NCI-H1436 treated with DMSO at 0.1 percent for 48 hours (cell line): ENCODE measurements at places on chromosomes 12 and 14.

DNA sequence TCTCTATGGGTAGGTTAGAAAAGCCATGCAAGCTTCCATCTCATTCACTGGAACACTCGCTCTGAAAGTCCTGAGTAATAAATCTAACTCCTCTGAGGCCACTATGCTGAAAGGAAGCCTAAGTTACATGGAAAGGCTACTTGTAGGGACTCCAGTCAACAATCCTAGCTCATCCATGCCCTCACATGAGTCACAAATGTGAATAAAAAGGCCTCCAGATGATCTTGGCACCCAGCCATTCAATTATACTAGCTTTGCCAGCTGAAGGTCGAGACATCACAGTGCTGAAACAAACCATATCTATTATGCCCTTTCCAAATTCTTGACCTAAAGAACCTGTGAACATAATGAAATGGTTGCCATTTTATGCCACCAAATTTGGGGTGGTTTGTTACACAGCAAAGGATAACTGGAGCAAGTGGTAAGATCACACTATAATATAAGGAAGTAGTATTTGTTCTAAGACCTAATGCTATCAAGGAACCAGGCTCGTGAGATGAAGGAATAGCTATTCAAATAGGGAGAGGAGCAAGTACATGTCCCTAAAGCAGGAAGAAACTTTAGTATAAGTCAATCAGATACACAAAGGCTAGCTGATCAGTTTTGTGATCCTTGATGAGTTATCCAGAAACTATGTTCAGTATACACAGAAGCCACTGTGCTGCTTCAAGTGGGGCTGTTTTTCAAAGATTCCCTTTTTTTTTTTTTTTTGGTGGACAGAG is 142.1 kb downstream of the MED13L start:
- DNase-seq = no peak

- no peak for DNase-seq
Measured at GRCh38 chr12:48901278-48901677, 24.0 kb downstream of the FKBP11 start.

DNA sequence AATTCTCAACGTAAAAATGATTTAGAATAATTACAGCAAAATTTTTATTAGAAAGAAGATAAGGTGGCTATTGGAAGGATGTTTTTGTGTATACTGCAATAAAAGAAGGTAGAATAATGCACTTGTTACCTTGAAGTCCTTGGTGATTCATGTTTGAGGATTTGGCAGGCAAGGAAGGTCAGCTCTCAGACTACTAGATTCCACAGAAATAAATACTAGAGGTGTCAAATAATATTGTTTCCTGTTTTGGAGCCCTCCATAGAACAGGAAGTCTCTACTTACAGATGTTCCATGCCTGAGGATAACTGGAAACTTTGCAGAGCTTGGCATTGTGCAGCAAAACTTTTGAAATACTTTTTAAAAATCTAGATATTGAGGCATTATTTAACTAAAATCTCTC is 284.3 kb upstream of the SYT1 start:
- DNase-seq = no peak

DNA sequence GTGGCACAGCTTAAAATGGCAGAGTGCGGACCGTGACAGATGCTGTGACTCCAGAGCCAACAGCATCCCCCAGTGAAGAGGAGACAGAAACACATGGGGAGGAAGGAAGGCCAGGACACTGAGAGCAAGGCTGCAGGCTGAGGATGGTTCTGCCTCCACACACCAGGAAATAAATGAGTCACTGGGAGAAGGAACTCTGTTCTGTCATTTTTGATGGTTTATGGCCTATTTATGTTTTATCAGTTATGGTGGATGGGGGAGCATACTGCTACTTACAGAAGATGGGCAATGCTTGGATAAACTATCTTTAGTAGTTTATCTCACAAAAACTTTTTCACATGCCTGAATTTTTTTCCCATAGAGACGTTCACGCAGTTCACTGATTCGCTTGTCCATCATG is 33.8 kb downstream of the ZFYVE21 start:
- no peak for DNase-seq

DNA sequence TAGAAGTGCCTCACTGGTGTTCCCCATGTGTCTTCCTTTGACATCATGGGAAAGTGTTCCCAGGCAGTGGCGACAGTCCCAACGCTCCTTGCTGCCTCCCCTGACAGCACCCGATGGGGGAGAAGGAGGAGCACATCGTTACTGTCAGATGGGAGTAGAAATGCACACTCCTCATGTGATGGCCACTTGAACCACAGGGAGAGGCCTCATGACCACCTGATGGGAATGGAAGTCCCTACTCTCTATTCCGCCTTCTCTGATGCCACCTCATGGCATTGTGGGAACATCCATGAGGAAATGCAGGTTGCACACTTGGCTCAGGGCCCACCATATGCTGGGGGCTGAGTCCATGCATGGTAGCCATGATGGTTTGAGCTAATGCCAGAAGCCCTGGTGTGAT is 14.3 kb upstream of the CORO1C start:
- no peak for DNase-seq

DNA sequence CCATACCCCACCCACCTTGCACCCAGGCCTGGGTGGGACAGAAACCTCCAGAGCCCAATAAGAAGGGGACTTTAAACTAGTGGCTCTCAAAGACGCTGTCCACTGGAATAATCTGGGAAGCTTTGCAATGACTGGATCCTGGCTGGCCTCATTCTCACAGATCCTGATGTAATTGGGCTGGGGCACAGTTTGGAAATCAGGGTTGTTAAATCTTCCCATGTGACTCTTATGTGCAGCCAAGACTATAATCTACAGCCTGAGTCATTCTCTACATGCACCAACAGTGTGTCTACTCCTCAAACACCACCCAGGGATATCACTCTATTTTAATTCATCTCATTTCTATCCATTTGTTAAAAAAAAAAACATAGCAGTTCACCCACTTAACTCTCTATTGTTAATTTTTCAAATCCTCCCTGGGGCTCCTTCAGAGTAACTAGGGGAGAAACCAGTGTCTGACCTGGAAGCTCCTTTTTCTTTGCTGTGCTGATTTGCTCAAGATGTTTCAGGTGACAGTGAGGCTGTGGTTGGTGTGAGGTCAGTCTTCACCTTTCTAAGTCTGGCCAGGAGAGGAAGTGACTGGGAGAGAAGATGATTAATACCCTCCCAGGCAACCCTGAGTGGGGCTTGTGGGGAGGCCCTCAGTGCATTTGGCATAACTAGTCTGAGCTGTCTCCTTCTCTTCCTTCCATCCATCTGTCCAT is 211.6 kb upstream of the SFSWAP start:
- DNase-seq = no peak

- DNase-seq = no peak
Measured at GRCh38 chr14:22448035-22448904, 140.8 kb downstream of the DAD1 start.

- DNase-seq = no peak
Measured at GRCh38 chr14:65222440-65222858, 120.1 kb upstream of the MAX start.

- DNase-seq = no peak
Measured at GRCh38 chr14:44309331-44309730, 197.8 kb downstream of the FSCB start.

GRCh38 chr12:64387197-64387816 is 3.3 kb downstream of the C12orf56 start:
- no peak for DNase-seq

DNA sequence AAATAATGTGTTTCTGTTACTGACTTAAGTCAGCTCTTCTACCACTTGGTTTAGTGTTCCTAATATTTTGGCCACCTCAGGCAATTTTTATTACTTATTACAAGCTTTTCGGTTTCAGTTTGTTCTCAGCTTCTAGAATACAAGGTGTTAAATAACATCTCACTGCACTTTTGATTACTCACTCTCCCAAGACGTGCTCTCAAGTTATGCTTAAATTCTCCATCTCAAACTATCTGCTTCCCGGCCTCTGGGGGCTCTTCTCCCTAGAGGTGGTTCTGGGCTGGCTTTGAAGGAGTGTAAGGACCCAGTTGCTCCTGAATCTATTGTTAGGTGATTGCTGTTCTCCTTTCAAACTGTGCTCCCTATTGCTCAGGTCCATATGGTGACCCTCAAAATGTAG is 193.9 kb upstream of the DDHD1 start:
- DNase-seq = no peak

DNA sequence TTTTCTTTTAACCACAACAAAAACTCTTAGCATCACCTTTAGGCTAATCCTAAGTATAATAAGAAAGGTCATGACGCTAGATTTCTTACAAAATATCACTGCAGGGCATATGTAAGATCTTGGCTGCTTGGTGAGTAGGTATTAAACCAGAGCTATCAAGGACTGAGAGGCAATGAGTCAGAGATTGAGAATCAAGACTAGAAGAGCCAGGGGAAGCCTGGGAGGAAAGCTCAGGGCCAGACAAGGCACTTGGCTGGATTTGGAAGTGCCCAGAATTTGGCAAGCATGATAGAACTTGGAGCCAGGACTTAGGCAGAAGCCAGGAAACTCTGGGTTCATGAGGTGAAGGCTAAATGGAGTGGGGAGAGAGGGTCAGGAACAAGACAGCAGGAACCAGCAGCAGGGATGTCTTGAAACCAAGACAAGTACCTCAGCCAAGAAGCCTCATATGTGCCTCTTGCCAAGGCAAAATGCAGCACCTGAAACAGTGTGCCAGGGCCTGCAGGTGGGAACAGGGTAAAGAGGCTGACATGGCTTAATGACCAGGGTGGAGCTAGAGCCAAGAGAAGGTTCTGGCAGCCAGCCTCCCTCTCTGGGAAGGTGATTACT is 49.9 kb downstream of the PTHLH start:
- no peak for DNase-seq

DNA sequence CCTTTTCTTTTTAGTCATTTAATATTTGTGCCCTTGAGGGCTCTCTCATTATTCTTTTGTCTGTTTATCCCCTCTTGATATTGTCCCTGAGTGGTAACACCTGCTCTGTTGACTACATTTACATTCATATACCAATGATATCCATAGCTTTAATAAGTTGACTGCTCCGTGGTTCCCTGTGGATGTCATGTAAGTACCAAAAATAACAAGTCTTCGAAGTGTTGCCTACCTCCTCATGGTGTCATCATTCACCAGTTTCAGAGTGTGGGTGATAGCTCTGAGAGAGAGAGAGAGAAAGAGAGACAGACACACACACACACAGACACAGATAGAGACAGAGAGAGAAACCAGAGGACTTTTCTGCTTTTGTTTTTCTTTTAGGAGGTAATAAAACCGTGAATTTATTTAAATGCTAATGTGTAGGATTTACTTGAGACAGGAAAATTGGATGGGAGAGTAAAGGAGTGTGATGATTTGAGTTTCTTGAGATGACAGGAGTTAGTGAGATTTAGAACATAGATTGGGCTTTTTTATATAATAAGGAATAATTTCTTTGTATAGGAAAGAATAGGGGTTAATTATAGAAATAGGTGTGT is 52.2 kb downstream of the PAPOLA start:
- no peak for DNase-seq

DNA sequence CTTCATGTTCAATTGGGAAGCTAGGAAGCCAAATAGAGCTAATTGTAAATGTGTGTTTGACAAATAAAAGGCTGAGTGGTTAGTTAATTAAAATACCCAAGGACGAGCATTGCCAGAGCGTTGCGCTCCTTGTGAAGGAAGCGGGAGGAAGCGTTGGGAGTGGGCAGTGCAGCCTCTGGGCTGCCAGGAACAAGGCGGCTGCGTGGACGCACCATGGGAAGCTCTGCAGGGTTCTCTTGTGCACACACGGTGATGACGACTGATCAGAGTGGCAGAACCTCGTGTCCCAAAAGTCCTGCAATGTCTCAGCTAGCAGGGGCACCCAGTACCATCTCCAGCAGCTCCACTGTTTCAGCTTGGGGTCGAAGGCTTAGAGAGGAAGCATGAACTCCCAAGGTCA is 546.6 kb upstream of the TMEM132C start:
- DNase-seq = no peak

GRCh38 chr12:86608638-86609037 is 352.4 kb upstream of the MGAT4C start:
- no peak for DNase-seq

DNA sequence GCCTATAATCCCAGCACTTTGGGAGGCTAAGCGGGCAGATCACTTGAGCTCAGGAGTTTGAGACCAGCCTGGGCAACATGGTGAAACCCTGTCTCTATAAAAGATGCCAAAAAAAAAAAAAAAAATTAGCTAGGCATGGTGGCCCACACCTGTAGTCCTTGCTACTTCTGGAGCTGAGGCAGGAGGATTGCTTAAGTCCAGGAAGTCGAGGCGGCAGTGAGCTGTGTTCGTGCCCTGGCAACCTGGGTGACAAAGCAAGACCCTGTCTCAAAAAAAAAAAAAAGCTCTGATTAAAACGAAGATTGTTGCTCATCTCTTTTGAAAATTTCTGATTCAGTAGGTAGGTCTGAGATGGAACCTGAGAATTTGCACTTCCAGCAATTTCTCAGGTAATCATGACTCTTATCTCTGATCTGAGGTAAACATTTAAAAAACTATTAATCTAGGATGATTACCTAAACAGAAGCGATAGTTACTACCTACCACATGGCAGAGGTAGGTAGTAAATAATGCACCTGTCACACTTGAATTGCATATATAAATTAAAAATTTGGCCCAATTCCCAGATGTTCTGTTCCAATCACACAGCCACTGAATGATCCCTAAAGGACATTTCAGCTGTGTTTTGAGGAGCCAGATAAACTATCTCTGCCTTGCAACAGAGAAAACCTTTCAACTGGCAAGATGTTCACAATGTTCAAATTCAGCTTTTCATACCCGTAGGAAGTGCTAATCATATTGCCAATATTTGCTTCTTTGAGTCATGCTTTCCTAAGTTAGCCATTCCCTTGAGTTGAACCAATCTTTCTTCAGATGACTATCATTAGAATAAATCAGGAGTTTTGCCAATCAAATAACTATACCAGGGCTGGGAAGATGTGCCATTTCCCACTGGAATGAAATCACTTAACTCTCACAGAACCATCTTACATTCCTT is 4.2 kb upstream of the TEP1 start:
- DNase-seq = peak; percentile 73
